ENCODE measurements at places on chromosomes 7 and 10.

GRCh38 chr10:63456437-63457210 lies 9.2 kb downstream of the JMJD1C start:
- DNase-seq: no peak

DNA sequence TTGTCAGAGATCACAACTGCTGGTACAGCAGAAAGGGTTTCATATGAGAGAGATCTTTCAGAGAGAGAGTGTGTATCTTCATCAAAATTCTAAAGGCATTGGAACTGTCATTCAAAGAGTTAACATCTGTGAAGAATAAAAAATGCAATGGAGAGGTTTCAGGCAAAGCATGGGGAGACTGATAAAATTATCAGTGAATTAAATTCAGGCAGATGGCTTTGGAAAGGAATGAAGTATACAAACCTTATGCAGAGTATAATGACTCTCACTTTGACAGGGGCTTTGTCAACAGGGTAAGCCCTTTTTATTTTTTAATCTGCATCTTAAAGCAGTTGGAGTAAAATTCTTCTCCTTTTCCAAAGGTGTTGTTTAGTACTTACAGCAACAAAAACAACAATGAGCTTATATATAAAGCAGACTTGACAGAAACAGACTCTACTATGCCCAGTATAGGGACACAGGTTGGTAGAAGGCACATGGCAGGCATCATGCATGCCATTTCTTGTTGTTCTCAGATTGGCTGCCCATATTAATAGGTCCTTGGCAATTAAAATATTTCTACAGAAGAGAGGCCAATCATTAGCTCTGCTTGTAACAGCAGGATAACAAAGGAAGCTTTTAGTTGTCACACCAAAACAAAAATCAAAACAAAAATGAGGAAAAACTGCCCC lies 54.9 kb upstream of the NXPH1 start:
- DNase-seq: no peak

DNA sequence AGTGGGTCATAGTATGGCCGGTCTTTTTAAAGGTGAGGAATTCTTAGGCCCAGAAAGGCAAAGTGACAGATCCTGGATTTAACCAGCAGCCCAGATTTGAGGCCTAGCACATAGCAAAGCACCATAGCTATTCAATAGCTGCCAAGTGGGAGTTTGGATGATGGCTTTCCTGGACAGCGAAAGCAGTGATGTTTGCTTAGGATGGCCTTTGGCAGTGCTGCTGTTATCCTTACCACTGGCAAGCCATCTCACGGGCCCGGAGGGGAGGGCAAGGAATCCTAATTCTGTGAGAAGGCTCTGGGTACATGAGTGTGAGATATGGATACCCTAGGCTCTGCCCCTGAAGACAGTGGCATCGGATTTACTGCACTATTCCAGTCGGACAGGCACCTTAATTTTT lies 50.4 kb downstream of the TCF7L2 start:
- no peak for DNase-seq

- no peak for DNase-seq
Measured at GRCh38 chr10:23324351-23324750, 20.2 kb downstream of the C10orf67 start.

- no peak for DNase-seq
Measured at GRCh38 chr7:106190589-106191330, 78.6 kb upstream of the SYPL1 start.

GRCh38 chr7:3260401-3260715 lies 40.7 kb upstream of the SDK1 start:
- DNase-seq: no peak

- DNase-seq: no peak
Measured at GRCh38 chr10:8128511-8128910, 74.0 kb downstream of the GATA3 start.

All from D341Med (cell line).